ENCODE measurements at places on chromosomes 7 and 10. TPM values are rescaled to one million over a fixed set of nuclear protein-coding genes. Genes with fewer than 3 reads are reported as not detected.

The ANXA7 gene
- polyA plus RNA-seq: 59.2 TPM

The TMEM196 gene
- polyA plus RNA-seq: 14.7 TPM

The HOXA7 gene
- 91.6 TPM for polyA plus RNA-seq

The PKD2L1 gene
- polyA plus RNA-seq: 0.81 TPM

The CPA2 gene
- polyA plus RNA-seq: 0.21 TPM

The PRXL2A gene
- polyA plus RNA-seq: 161 TPM

The PNLIP gene
- polyA plus RNA-seq: 0.57 TPM

Data from spinal cord (tissue), 10 donors.